Immature natural killer cell (primary cell): ENCODE measurements at places on chromosomes 1 and 21.

DNA sequence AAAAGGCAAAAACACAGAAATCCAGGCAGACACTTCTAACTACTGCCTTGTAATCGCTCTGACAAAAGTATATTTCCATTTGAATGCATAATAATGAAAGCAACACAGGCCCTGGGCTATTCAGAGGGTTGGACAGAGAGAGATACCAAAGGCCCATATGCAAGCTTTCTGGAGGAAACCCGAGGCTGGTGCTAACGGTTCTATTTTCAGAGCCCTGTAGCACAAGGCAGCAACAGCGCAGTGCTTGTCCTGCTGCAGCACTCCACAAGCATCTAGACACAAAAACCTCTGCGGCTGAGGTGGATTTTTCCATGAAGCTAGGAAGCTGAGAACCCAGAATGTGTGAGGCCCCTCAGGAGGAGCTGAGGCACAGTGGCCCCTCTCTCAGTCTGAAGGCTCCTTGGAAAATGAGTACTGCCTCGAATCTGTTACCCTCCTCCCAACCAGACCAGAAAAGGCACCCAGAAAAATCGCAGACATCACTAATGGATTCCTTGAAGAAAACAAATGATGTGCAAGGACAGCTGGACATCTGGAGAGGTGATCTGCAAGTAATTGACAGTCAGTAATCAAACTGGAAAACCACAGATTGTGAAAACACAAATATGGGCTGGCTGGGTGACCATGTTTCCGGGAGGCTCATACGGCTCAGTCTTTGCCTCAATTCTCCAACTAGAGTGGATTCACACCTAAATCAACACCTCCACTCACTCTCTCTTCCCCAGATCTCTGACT is 54.0 kb downstream of the COLGALT2 start:
- DNase-seq: no peak

- DNase-seq: no peak
Observed at GRCh38 chr1:157956732-157957131, 36.7 kb upstream of the KIRREL1 start.

DNA sequence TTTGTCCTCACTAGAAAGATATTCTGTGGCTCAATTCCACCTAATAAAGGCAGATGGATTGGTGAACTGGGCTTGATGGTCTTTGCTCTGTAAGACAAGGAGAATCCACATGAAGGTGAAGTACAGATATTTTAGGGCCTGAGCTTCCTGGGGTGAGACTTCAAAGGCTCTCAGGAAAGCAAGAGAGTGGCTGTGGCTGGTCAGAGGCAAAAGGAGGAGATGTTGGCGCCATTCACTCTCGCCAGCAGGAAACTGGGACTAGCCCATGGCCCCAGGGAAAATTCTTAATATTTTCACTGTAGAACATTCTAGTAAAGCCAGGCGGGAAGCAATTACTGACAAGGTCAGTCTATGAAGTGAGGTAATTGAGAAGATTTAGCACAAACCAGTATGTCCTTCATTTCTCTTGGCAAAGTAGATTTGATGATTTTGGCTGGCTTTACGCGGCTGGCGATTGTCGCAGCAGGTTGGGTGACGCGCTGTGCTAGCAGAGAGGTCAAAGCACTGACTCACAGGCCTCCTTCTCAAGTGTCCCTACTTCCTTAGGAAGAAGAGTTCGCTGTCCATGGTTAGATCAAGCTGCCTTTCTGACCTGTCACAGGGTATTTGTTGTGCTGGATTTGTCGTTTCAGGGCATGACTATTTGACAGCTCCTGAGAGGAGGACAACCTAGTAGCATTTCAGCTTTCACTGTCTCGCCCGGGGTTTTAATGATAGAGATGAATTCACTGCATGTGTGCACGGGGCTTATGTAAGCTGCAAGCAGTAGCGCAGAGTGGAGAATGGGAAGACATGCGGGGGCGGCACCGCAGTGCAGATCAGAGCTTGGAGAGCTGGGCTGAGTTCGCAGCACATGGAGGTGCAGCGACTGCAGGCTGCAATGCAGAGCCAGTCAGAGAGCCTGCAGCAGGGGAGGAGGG is 32.7 kb downstream of the XCL1 start:
- no peak for DNase-seq

GRCh38 chr1:166960858-166961474 is 14.4 kb downstream of the ILDR2 start:
- DNase-seq: no peak
